ENCODE measurements at places on chromosomes 6 and 20.

DNA sequence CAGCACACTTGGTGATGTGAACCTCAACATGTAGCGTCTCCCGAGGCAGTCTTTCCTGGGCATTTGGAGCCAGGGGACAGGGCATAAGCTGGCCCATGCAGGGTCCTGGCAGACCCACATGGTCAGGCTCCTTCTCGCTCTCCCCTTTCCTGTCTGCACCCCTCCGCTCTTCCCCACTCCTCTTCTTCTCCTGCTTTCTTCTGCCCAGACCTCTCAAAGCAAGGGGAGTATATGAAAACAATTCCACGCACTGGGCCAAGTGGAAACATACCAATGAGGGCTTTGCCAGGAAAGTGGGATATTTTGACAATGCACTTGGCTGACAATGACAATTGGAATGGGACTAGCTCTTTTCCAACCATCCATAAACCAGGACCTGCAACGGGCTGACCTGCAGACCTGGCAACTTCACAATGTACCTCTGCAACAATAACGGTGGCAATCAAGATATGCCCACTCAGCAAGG lies 58.9 kb upstream of the TRAF3IP2 start:
- peak; percentile 95 for DNase-seq

- DNase-seq: no peak
Observed at GRCh38 chr20:63740070-63740626, 572 bp downstream of the SLC2A4RG start.

GRCh38 chr6:39301606-39302005 lies 12.6 kb downstream of the KCNK17 start:
- DNase-seq: no peak

DNA sequence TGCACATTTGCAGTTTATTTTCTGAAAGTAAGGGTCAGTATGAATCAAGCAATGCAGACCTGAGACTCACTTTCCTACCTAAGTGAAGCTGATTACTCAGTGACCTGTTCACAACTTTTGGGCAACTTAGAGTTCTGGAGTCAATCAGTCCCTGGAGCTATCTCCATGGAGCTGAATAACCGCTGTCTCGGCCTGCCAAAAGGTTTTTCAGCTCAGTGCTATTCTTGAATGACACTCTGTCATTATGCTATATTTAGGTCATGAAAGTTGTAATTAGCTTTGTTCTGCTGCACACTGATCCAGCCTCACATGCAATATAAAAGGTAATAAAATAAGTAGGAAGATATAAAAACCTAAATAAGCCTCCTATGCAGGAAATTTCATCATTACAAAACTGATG lies 356.0 kb downstream of the BMP2 start:
- DNase-seq: no peak

- no peak for DNase-seq
Observed at GRCh38 chr20:56730003-56730402, 100.9 kb downstream of the TFAP2C start.

DNA sequence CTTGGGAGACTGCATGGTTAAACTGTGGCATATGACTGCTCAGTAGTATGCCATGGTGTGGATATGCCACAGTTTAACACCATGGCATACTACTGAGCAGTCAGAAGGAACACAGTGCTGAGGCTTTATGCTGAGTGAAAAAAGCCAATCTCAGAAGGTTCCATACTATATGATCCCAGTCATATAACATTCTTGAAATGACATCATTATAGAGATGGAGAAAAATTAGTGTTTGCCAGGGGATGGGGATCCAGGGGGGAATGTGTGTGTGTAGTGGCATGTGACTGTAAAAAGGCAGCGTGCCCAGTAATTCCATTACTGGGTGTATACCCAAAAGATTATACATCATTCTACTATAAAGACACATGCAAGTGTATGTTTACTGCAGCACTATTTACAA lies 85.8 kb downstream of the FOXF2 start:
- no peak for DNase-seq

DNA sequence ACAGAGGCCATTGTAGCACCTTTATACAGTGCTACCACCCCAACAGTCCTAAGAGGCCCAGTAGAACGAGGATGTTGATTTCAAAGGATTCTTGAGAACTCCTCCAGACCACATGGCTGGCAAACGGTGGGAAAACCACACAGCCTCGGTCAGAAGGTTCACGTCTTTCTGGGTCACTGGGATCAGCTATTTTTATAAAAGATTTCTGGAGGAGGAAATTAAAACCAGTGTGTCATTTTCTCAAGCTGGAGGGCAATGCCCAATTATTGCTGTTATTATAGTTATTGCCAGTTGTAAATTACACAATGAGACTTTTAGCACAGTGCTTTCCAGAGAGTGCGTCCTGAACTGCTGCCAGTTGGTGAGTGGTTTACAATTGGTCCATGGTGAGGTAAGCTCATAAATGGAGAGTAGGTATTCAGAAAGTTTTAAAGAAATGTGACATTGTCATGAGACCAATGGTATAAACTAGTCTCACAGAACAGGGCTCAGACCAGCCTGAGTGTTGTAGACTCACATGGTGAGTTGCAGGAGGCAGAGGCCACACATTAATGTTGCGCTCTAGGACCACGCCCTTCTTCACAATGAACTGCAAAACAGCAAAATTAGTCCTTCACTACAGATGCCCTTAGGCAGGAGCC lies 8.4 kb upstream of the PPP1R14C start:
- DNase-seq: no peak
